ENCODE measurements at places on chromosomes 6 and 20. TPM values are rescaled to one million over a fixed set of nuclear protein-coding genes. Genes with fewer than 3 reads are reported as not detected.

DNA sequence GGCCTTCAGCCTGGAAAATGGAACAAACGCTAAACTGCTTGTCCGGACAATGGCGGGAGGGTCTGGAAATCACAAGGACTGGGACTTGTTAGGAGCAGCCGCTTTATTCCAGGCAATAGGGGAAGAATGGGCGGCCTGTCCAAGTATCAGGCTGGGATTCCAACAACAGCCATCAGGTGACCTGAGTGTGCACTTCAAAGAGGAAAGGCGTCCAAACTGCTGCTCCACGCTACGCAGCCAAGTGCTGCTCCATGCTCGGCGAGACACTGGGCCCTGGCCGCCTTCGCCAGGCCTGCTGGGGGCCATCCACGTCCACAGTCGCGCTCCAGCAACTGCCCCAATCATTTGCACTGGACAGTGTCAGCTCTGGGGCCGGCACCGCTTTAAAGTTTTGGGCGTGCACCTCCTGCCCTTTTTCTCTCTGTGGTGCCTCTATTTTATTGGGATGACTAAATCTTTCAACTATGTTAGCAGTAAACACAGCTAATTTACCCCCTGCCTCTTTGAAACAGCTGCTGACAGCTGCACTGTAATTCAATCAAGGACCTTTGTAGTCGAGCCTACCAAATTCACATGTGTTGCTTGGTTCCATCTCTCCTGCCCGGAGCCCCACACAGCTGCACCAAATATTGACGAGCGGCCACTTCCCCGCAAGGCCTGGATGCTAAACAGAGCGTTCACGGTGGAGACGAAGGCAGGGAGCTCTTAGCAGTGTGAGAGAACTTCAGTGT lies 98.3 kb downstream of the BMP7 start:
- peak; percentile 20 for DNase-seq

Gene PRRT1
- not detected for total RNA-seq

Gene BNIP5
- not detected for total RNA-seq

- peak; percentile 41 for DNase-seq
Observed at GRCh38 chr20:46963196-46963529, 68.5 kb downstream of the EYA2 start.

GRCh38 chr20:62618611-62619529 lies 23.4 kb upstream of the SLCO4A1 start:
- DNase-seq: no peak

- DNase-seq: no peak
Observed at GRCh38 chr6:36445621-36446020, 2.8 kb downstream of the KCTD20 start.

GRCh38 chr20:40744072-40744817 lies 55.2 kb upstream of the MAFB start:
- DNase-seq: no peak

Gene CGAS
- total RNA-seq: 1.8 TPM

GRCh38 chr20:20360464-20360863 lies 7.4 kb upstream of the INSM1 start:
- peak; percentile 77 for DNase-seq

DNA sequence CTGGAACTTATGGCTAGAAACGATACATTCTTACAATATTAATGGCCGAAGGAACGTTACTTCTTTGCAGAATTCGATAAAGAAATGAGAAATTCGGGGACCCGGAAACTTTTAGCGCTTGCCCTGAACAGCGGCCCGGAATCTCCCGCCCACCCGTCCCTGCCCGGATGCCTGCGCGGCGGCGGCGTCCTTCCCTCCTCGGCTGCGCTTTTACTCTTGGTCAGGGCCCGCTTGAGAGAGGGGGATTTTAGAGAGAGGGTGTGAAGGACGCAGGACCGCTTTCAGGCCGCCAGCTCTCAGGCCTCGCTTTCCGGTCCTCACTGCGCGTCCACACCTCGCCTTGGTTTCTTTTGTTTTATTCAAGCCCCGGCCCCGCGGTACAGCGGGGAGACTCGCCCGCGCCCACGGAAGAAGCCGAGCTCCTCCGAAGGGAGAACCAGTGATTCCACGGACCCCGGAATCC lies 243.7 kb downstream of the ARID1B start:
- DNase-seq: peak; percentile 75

Gene HTR1B
- 0.73 TPM for total RNA-seq

GRCh38 chr6:7636151-7636550 lies 46.2 kb downstream of the SNRNP48 start:
- DNase-seq: no peak

- no peak for DNase-seq
Observed at GRCh38 chr6:65709099-65709830, 2.2 kb upstream of the EYS start.

Gene SULF2
- 6.0 TPM for total RNA-seq

- DNase-seq: peak; percentile 87
Observed at GRCh38 chr6:125293587-125293986, 8.2 kb downstream of the HDDC2 start.

GRCh38 chr6:34235307-34236130 lies 1.2 kb upstream of the HMGA1 start:
- DNase-seq: no peak

GRCh38 chr6:143743301-143744166 lies 65.8 kb downstream of the PHACTR2 start:
- DNase-seq: no peak
